ENCODE measurements at places on chromosomes 16 and 17. TPM values are rescaled to one million over a fixed set of nuclear protein-coding genes. Genes with fewer than 3 reads are reported as not detected.

The ASPSCR1 gene
- 25.9 TPM for total RNA-seq

The ACSM2A gene
- total RNA-seq: not detected

The TAT gene
- not detected for total RNA-seq

The CIITA gene
- total RNA-seq: 0.09 TPM

The SPATA22 gene
- total RNA-seq: not detected

The ITGAX gene
- total RNA-seq: 0.82 TPM

The CD300LB gene
- total RNA-seq: 0.09 TPM

The ZNF750 gene
- not detected for total RNA-seq

The CLEC3A gene
- not detected for total RNA-seq

The UBALD2 gene
- total RNA-seq: 194 TPM

The CCDC102A gene
- 8.8 TPM for total RNA-seq

The ALOX15B gene
- total RNA-seq: 0.46 TPM

The SLC5A10 gene
- 0.21 TPM for total RNA-seq

The NTN3 gene
- total RNA-seq: not detected

The PABPN1L gene
- not detected for total RNA-seq

The PARD6A gene
- total RNA-seq: 1.7 TPM

The C17orf113 gene
- total RNA-seq: 0.97 TPM

The CLDN9 gene
- total RNA-seq: 0.43 TPM
